ENCODE measurements at places on chromosomes 1 and 21.

GRCh38 chr1:245558069-245558468 is 403.3 kb downstream of the KIF26B start:
- no peak for DNase-seq

DNA sequence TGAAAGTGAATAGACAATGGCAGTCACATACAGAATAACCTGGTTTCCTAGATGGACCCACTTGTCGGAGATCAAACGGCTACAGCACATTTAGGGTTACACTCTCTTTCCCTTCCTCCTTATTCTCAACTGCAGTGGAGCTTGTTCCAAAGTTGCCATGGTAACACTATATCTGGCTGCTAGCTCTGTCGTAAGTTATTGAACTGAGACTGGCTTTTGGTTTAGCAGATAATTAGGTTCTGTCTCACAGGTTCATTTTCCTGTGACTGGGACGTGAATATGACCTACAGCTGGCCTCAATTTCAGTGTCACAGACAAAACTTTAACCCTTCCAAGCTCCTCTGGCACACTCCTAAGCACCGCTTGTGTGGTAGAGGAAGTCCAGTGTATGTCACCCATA is 875.8 kb downstream of the USP25 start:
- DNase-seq = no peak

DNA sequence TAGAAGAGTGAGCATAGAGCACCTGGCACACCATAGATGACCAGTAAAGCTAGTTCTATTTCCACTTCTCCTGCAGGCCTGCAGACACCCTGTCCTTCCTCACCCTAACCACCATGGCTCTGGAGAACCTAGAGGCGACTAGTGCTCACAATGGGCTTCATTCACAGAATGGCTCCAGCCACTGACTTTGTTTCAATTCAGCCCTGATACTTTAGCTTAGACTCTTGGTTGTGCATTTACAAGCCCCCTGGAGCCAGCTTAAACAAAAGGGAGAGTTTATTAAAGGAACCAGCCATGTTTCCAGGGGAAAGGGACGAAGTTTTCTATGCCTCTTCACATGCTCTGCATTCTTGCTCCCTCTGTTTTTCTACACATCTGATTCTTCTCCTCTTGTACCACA is 123.7 kb downstream of the NAV1 start:
- DNase-seq = no peak

GRCh38 chr1:230808281-230808872 is 59.9 kb downstream of the C1orf198 start:
- DNase-seq = no peak

GRCh38 chr21:34790834-34791233 is 122.0 kb downstream of the CLIC6 start:
- no peak for DNase-seq

All from germinal center (tissue), 1 donor.